WTC11 (cell line): ENCODE measurements at places on chromosomes 7 and 10.
A peak's percentile ranks its signal among the peaks of the same experiment; 100 is the strongest.

- DNase-seq = no peak
Observed at GRCh38 chr7:129655811-129656210, 44.3 kb downstream of the NRF1 start.

DNA sequence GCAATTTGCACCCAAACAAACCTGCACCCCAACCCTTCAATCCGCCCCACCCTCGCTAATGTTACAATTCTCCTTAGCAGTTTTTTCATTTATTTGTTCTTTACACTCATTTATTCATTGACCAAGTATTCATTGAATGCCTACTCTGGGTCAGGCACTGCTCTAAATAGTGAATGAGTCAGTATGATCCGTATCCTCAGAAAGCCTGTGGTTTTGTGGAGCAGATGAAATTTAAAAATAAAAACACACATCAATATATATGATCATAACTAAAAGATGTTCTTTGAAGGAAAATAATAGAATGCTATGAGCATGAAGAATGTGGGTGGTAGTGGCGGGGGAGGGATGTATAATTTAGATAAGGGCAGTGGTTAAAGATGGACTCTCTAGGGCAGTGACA lies 13.3 kb downstream of the IFIT5 start:
- DNase-seq = no peak

GRCh38 chr10:102619281-102619981 lies 24.8 kb upstream of the TRIM8 start:
- no peak for DNase-seq

DNA sequence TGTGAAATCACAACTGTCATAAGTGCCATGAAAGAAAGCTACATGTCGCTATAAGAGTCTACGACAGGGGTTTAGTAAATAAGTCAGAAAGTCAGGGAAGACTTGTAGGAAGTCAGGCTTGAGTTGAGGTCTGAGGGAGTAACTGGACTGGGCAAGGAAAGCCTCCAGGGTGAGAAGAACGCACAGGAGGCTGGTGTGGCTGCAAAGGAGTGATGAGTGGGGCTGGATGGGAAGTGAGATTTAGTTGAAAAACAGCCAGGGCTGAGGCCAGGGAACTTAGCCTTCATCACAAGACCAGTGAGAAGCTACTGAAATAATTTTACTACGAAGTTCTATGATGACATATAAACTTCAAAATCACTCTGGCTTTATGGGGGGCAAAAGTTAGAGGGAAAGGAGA lies 763.7 kb upstream of the PHF14 start:
- no peak for DNase-seq

DNA sequence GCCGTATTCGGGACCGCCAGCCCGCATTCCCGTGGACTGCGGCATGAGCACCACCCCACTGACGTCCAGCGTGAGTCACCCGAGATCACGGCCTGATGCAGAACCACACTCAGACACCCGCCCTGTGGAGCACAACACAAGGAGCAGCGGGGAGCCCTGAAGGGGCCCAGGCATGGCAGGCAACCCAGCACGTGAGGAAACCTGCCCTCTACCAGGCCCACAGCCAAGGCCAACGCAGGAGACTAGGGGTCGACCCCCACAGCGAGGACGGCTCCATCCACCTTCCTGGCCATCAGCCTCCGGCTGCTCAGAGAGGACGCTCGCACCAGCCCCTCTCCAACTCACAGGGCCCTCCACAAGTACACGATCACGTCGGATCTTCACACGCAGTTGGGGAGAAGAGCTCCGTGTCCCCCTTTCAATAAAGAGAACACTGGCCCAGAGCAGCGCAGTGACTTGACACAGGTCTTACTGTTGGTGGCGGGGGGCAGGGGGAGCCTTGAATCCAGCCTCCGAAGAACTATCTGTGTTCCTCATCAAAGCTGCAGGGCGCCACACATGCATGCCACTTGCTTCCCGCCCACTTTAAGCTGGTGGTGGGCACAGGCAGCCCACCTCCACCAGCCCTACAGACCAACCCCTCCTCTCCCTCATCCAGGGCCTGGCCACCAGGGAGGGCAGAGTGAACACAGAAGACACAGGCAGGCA lies 22.0 kb downstream of the MAD1L1 start:
- no peak for DNase-seq

DNA sequence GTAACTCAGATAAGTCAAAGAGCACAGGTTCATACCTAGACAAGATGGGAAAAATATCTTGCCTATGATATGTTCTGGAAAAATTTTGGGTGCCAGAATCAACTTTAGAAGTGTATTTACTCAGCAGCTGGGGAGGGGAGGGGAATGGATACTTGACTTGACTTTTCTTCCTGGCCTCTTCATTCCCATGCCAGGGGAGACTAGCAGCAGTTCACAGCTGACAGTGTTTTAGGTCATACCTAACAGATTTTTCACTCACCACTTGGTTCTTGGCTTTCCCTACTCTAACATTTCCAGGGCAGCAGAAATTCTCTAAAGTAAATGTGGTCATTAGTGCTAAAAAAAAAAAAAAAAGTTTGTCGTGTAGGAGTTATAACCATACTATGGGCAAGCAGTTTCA lies 46.3 kb downstream of the TAS2R16 start:
- DNase-seq = no peak

DNA sequence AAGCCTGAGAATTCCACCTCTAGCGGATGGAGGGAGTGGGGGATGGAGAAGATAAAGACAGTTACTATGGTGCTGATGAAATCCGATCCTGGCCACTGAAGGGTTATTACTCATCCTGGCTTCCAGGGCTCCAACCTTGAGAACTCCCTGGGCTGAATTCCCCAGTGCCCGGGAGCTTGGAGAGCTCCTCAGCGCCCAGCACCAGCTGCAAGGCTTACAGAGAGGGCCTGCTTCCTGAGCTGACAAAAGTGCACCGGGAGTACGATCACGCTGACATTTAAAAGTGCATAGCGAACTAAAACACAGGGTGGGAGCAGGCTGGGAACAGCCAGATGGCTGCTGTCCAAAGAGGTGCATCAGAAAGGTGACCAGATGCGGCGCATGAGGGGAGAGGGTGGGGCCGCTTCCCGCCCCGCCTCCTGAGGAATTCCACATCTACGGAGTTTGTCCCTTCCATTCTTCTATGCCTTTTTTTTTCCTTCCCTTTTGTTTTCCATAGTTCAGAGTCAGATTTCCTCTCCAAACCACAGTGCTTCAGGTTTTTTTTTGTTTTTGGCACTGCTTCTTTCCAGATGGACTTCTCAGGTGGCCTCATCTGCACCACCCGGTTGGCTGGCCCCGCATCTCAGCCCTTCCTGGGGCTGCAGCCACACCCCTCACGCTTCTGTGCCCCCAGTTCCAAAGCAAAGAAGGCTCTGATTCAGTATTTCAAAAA lies 62.4 kb upstream of the MKRN1 start:
- peak; percentile 72 for DNase-seq

GRCh38 chr7:125857606-125858005 lies 928.0 kb upstream of the POT1 start:
- no peak for DNase-seq

- DNase-seq = no peak
Observed at GRCh38 chr7:34067005-34067778, 161.9 kb downstream of the BMPER start.

DNA sequence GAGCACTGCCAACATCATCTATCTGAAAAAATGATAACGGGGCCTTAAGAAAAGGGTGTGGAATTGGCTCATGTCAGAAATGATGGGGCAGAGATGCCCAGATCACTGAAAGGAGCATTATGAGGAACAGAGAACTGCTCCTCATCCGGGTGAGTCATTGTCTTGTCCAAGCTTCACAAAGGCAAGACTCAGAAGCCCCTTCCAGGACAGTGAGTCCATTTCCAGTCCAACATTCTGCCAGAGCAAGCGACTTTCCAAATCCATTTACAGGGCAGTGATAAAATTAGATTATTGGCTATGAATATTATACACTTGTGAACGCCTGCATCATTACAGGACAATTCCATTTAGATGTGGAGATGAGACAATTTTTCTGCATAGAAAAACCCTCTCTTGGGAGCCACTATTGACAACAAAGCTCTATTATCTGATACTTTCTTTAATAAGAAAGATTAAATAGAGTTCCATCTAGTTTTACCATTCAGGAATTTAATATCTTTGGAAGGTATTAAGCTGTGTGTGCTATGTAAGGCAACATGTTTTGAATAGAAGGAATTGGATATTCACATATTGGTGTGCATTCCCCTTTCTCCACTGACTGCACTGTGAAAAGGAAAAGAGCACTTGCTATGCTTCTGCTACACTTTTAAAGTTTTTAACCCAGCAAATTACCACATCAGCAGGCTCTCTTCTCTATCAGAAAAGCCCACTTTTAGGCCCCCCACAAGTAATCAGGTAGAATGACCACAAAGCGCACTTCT lies 159.6 kb downstream of the NRP1 start:
- no peak for DNase-seq

DNA sequence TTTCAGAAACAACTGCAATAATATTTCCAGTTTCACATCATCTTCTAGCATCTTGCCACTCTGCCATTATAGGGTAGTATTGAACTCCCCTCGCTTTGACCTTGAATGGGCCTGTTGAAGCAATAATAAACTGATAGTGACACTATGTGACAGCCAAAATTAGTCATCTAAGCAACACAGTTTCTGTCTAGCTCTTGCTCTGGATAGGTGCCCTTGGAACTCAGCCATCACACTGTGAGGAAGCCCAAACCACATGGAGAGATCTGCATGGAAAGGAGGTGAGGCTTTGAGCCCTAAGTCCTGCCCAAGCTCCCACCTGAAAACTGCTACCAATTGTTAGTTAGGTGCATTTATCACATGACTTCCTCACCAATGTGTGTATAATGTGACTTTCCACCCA lies 18.1 kb upstream of the KCND2 start:
- no peak for DNase-seq

GRCh38 chr7:100856871-100857282 lies 4.4 kb downstream of the SLC12A9 start:
- no peak for DNase-seq

DNA sequence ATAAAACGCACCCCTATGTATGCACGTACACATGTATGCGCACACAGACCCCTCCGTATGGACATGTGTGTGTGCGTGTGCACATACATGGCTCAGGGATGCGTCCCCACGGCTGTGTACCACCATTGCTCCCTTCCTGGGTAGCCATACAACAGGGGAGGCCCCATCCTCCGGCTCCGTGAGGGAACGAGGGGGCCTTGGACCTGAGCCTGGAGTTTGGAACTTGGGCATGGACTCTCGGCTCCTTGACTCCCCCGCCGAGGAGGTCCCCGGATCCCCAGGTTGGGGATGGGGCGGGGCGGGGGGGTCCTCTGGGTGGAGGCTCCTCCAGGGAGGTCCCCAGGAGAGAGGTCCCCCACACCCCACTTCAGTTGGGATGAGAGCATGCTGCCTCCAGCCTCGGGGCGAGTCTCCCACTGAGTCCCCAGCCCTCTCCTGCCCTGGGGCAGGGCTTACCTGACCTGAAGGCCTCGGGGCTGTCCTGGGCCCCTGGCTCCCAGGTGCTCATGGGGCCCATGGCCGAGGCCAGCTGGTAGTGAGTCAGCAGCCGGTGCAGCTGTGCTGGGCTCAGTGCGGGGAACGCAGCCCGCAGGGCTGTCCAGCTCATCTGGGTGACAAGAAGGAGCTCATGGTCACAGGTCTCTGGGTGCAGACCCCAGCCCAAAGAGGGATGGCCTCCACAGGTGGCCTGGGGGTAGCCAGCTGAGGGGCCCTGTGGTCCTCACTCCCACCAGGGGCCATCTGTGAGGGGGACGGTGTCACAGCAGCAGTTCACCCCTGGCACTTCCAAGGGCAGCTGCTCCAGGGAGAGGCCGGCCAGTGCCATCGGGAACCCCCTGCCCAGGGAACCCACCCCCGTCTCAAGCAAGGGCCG lies 29.9 kb downstream of the AP5Z1 start:
- no peak for DNase-seq

DNA sequence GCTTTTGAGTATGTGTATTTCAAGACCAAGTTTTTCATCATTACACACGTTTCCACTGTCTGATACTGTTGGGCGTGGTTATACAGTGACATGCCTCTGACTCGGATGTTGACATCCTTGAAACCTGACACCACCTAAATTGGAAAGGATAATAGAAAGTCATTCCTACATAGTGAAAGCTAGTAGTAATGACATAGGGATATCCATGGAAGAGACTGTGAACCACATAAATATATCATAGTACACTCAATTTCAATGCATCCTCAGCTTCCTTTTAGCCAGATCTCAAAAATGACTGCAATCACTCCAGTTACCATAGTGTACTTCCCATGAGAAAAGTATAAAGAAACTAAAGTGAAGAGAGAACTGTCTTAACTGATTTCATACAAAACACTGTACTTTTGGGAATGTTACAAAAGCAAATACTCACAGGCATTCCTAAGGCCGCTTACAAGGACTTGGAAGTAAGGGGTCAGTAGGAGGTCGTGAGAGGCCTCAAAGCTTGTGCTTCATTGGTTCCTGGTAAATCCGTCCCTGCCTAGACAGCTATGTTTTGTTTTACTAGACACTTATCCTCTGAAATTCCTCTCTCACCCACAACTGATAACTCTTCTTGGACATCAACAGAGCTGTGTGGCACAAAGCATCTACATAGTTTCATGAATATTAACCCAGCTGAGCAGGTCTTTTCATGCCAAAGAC lies 71.8 kb upstream of the VWDE start:
- DNase-seq = no peak

GRCh38 chr10:49647554-49647953 lies 31.9 kb upstream of the C10orf53 start:
- DNase-seq = no peak

DNA sequence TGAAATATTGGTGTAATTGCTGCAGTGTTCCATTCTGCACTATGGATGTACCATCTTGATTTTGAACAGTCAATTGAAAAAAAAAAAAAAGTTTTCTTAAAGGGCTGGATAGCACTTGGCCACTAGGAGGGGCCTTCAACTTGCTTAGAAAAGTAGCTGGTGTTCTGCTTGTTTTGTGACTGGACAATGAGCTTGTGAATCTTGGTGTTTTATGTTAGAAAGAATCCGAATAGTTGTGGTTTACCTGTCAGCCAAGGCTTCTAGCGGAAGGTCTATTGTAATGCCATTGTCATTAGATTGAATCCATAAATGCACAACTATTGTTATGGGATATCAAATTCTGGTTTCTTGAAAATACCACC lies 77.1 kb downstream of the BMPER start:
- DNase-seq = no peak

DNA sequence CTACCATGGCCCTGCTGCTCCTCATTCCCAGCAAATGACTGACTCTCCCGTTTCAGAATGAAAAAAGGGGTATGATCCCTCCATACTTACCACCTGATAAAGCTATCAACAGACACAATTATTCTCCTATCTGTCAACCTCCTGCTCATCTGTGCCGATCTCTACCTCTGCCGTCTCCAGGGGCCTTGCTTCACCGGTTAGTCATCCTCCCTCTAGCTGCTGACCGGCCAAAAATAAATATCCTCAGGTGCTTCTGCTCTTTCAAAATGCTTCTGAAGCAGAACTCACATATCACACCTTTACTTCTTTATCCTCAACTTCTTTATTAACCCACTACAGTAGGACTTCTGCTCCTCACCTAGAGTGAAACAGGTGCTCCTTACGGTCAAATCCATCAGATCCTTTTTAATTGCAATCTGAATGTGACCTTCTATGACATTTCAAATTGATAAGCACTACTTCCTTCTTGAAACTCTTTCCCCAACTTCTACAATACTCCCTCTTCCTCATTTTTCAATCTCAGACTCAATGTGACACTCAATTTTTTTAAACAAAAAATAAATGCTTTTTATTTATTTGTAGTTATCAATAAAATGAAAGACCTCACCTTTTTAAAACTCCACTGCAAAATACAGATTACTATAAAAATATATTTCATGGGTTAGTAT lies 63.2 kb downstream of the LMBR1 start:
- DNase-seq = no peak

- no peak for DNase-seq
Observed at GRCh38 chr7:22477876-22478450, 22.0 kb downstream of the STEAP1B start.
